Hepatic stellate cell (primary cell): ENCODE measurements at places on chromosomes 2 and 18.

DNA sequence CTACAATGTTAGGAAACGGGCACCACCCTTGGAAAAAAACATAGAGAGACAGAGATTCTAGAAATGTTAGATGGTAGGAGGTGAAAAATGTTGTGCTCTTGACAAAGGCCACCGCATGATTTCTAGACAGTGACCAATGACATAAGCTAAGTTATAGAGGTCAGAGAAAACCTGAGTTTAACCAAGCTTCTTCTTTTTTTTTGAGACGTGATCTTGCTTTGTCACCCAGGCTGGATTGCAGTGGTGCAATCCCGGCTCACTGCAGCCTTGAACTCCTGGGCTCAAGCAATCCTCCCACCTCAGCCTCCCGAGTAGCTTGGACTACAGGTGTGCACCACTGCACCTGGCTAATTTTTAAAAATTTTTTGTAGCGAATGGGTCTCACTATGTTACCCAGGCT, 13.0 kb downstream of the FER1L5 start:
- no peak for DNase-seq

GRCh38 chr2:233728723-233729301, at the start of gene UGT1A3:
TSS of gene UGT1A3 (plus strand) at chr2:233729042. CDS start at chr2:233729127, 85 bp downstream.
- no peak for DNase-seq

DNA sequence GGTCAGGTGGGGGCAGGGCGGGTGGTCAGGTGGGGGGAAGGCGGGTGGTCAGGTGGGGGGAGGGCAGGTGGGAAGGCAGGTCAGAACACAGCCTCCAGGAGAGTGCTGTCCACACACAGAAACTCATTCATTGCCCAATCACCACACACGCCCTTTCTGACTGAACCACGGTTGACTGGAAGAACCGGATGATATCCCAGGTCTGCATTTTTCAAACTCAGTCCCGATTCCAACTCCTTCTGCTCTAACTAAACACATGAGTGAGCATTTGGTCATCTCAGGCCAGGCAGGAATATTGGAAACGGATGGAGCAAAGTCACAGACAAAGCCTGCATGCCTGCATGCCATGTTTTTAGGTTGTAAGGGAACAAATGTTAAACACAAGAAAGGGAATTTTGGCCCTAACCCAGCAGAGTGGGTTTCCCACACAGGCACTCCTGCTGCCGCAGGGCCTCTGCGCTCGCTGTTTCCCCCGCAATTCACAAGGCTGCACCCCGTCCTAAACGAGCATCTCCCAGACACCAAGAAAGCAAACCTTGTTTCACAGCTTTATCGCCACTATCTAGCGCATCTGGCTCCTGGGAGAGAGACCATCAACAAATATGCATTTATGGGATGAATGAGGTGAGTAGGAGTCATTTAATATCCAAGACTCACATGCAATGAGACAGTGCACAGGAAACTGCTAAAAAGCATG, 100.1 kb downstream of the ZNF516 start:
- DNase-seq = peak; percentile 44

DNA sequence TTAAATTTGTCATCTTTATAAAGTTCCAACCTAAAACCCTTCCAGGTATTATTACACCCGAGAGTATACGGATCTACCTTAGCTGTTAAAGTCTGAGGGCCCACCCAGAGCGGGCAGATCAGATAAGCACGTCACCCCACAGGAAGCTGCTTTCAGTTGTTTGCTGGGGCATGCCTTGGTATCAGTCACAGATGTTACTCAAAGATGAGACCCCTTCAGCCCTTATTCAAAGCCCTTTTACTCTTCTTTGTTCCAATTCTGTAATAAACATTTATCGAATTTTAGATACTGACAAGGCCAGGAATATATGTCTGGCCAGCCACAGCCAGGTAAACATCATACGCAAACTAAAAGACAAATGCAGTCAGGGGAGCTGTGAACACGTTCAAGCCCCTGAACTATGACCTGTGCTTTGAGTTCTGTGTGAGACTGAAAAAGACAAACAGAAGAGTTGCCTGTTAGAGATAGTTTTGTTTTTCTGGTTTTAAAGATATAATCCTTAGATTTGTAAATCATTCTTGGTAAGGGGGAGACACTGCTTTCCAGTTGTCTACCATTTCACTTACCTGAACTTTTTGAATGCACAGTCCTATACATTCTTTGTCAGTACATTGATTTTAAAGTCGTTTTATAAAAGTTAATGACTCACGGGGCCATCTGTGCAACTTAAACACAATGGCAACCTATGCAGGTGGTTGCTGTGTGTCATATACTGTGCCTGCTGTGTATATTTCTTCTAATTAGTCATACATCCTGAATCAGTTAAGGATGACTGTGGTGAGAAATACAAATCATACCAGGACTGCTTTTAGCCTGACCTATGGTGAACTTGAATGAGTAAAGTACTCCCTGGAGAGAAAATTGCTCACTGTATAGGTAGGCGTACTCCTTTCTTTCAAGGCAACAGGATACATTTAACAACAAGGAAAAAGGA, 100.5 kb upstream of the ITPRID2 start:
- DNase-seq = peak; percentile 42

- no peak for DNase-seq
Measured at GRCh38 chr2:130327703-130328527, 14.8 kb upstream of the IMP4 start.

DNA sequence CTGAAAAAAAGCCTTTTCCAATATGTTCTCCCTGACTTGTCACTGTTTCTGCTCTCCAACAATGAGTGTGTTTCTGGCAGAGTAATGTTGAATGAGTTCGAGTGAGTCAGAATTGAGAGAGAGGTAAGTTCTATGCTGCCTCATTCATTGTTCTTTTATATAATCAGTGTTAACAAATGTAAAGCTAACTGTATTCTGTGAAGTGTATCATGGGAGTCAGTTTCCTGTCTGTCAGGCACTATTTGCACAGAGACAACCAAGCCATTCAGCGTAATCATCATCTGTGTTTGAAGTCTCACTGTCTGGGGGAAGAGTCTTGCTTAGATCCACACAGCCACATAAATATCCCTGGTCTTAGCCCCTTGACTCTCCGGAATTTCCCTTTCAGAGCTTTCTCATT, 22.0 kb upstream of the UPP2 start:
- DNase-seq = no peak
